ENCODE measurements at places on chromosomes 12 and 14. TPM values are rescaled to one million over a fixed set of nuclear protein-coding genes. Genes with fewer than 3 reads are reported as not detected.

GRCh38 chr14:35333264-35333730, 41.1 kb downstream of the PSMA6 start:
- no peaks in the 10 kb centered on the region for H3K27me3 ChIP-seq
- H3K4me1 ChIP-seq = peaks cover 42% of the 10 kb centered on the region
- peak overlapping the region; percentile 91 for H3K27ac ChIP-seq
- no peaks in the 10 kb centered on the region for H3K36me3 ChIP-seq
- no peak overlapping the region for H3K4me3 ChIP-seq
- DNase-seq = no peak

- H3K27me3 ChIP-seq = peaks cover 43% of the 10 kb centered on the region
- H3K4me1 ChIP-seq = no peaks in the 10 kb centered on the region
- H3K36me3 ChIP-seq = no peaks in the 10 kb centered on the region
- no peak for DNase-seq
- H3K27ac ChIP-seq = no peak overlapping the region
- H3K4me3 ChIP-seq = no peak overlapping the region
Observed at GRCh38 chr12:30839643-30840220, 85.0 kb upstream of the CAPRIN2 start.

DNA sequence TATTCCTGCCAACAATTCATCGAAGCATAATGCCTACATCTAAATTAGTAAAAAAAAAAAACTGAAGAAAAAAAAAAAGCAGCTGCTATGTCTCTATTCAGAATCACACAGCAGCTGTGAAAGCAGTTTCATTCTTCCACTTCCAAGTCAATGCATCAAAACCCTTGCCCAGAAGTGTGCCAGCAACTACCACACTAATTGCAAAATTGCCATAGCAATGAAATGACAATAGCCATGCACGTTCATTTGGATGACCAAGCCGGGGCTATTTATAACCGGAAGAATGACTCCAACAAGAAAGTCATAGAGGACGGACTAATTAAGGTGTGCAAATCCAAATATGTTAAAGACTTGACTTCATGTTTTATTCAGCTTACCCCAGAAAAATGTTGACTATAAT, 42.5 kb downstream of the SLC2A13 start:
- H3K4me1 ChIP-seq = no peaks in the 10 kb centered on the region
- no peak overlapping the region for H3K4me3 ChIP-seq
- peak; percentile 54 for DNase-seq
- peak overlapping the region; percentile 59 for H3K27ac ChIP-seq

SDR9C7 gene
- total RNA-seq = not detected

ANO4 gene
- not detected for total RNA-seq

KNTC1 gene
- 3.2 TPM for total RNA-seq

DNA sequence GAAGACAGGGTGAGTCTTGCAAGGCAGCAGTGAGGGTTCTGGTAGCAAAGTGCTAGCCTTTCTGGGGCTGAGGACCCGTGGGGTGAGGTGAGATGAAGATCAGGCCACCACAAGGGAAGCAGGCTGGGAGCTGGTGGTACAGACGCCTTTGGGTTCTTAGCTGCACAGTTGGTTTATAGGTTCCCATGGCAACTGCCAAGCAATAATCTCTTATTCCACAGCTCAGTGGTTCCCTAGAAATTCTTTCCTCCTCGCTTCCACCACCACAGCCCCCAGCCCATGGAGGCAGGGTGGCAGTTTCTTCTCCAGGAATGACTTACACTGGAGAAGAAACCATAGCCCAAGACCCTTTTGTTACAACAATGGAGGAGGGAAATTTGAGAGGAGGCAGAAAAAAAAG, 82.1 kb downstream of the CMKLR1 start:
- no peak overlapping the region for H3K4me3 ChIP-seq
- H3K4me1 ChIP-seq = no peaks in the 10 kb centered on the region
- no peak overlapping the region for H3K27ac ChIP-seq
- peaks cover 8% of the 10 kb centered on the region for H3K27me3 ChIP-seq
- no peak for DNase-seq

- no peaks in the 10 kb centered on the region for H3K36me3 ChIP-seq
- no peaks in the 10 kb centered on the region for H3K27me3 ChIP-seq
- H3K4me1 ChIP-seq = no peaks in the 10 kb centered on the region
- no peak for DNase-seq
- no peak overlapping the region for H3K27ac ChIP-seq
Observed at GRCh38 chr14:51367600-51367931, 127.5 kb downstream of the TMX1 start.

GRCh38 chr12:106001837-106002218, 136.9 kb downstream of the NUAK1 start:
- H3K4me3 ChIP-seq = no peak overlapping the region
- H3K27ac ChIP-seq = no peak overlapping the region
- DNase-seq = no peak
- no peaks in the 10 kb centered on the region for H3K4me1 ChIP-seq

GRCh38 chr12:21265932-21266331, 68.8 kb downstream of the SLCO1A2 start:
- H3K4me1 ChIP-seq = no peaks in the 10 kb centered on the region
- no peaks in the 10 kb centered on the region for H3K27me3 ChIP-seq
- no peak overlapping the region for H3K4me3 ChIP-seq
- H3K36me3 ChIP-seq = no peaks in the 10 kb centered on the region
- no peak overlapping the region for H3K27ac ChIP-seq

GPR132 gene
- 0.56 TPM for total RNA-seq

STXBP6 gene
- 24.5 TPM for total RNA-seq

DNA sequence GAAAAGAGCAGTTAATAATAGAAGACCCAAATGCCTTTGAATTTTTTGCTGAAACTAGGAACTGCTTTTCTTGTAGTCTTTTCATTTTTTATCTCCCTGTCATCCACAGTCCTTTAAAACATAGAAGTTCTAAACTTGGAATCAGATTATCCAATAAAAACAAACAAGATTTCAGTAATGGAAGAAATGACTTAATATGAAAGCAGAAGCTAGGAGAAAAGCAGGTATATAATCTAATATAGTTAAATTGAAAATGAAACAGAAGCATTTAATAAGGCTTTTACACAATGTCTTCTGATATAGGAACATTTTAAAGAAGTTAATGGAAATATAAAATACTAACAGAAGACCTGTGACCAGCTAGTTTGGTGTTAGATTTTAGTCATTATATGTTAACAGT, 26.5 kb downstream of the PPP1R12A start:
- no peaks in the 10 kb centered on the region for H3K36me3 ChIP-seq
- no peak overlapping the region for H3K4me3 ChIP-seq
- no peak for DNase-seq
- no peak overlapping the region for H3K27ac ChIP-seq

RASAL1 gene
- not detected for total RNA-seq

GRCh38 chr14:96095581-96096476, 56.7 kb downstream of the C14orf132 start:
- H3K27me3 ChIP-seq = peaks cover 4% of the 10 kb centered on the region
- DNase-seq = no peak
- H3K36me3 ChIP-seq = no peaks in the 10 kb centered on the region
- no peak overlapping the region for H3K27ac ChIP-seq
- H3K4me3 ChIP-seq = no peak overlapping the region
- H3K4me1 ChIP-seq = peaks cover 9% of the 10 kb centered on the region

GLIPR1L2 gene
- 1.4 TPM for total RNA-seq

FBLN5 gene
- total RNA-seq = 60.7 TPM

GRCh38 chr12:104213952-104214351, 1.6 kb upstream of the TXNRD1 start:
- no peaks in the 10 kb centered on the region for H3K27me3 ChIP-seq
- DNase-seq = no peak
- no peaks in the 10 kb centered on the region for H3K36me3 ChIP-seq
- no peak overlapping the region for H3K27ac ChIP-seq
- peaks cover 4% of the 10 kb centered on the region for H3K4me1 ChIP-seq

DNA sequence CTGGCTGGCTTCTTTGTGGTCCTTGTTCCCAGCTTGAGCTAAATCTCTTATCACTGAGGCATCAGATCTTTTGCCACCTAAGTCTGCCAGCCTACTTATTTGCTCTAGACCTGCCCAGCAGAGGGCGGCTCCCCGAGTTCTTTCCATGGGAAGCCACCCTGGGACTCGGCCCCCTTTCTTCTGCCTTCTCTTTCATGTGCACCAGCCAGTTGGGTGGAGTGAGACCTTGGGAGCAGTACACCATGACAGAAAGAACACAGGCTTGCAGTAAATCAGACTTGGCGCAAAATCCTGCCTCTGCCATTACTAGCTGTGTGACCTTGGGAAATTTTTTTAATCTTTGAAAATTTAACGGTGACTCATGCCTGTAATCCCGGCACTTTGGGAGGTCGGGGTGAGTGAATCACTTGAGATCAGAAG, 7.4 kb downstream of the SMAGP start:
- no peaks in the 10 kb centered on the region for H3K36me3 ChIP-seq
- no peak overlapping the region for H3K27ac ChIP-seq
- H3K4me3 ChIP-seq = no peak overlapping the region
- DNase-seq = no peak

GRCh38 chr14:63174760-63175191, 29.5 kb upstream of the RHOJ start:
- no peak overlapping the region for H3K4me3 ChIP-seq
- H3K4me1 ChIP-seq = peaks cover 14% of the 10 kb centered on the region
- H3K36me3 ChIP-seq = no peaks in the 10 kb centered on the region
- no peak for DNase-seq
- no peaks in the 10 kb centered on the region for H3K27me3 ChIP-seq

MYO1H gene
- total RNA-seq = 1.0 TPM

GRCh38 chr12:119075222-119075787, 94.0 kb downstream of the SRRM4 start:
- H3K36me3 ChIP-seq = no peaks in the 10 kb centered on the region
- peaks cover 23% of the 10 kb centered on the region for H3K27me3 ChIP-seq
- H3K4me1 ChIP-seq = no peaks in the 10 kb centered on the region
- H3K4me3 ChIP-seq = no peak overlapping the region

PTGER2 gene
- 0.11 TPM for total RNA-seq

NFE2 gene
- total RNA-seq = 1.4 TPM

DNA sequence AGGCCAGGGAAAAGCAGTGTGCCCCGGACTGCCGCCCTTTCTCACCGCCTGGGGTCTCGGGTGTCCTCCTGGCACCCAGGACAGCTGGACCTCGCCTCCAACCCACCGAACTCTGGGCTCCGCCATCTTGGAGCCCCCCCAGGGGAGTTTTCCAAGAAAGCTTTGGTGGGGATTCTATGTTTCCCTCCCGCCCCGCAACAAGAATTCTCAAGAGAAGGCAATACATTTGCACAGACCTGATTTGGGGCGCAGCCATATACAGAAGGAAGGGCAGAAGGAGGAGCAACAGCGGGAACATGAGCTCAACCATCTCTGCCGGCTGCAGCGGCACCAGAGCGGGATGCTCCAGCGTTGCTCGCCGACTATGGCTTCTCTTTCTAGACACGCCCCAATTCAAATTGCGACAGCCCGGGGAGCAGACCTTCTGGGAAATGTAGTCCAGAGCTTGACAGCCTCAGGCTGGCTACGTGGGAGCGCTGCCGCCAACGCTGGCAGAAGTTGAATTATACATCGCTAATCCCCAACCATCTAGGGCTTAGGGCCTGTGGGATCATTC, at the start of gene RDH11:
Gene RDH11, minus strand, starts transcription at position 371 of the 556 bp plus-strand sequence. Its CDS starts 61 bp downstream, at position 310.
- peak; percentile 73 for DNase-seq
- H3K4me3 ChIP-seq = peak within 1 kb of the TSS; percentile 89
- peaks cover 20% of the 10 kb centered on the region for H3K36me3 ChIP-seq
- H3K27ac ChIP-seq = peak within 1 kb of the TSS; percentile 77
- no peaks in the 10 kb centered on the region for H3K4me1 ChIP-seq
- no peaks in the 10 kb centered on the region for H3K27me3 ChIP-seq

- H3K4me3 ChIP-seq = no peak overlapping the region
- peak overlapping the region; percentile 8 for H3K27ac ChIP-seq
- H3K36me3 ChIP-seq = no peaks in the 10 kb centered on the region
- peaks cover 16% of the 10 kb centered on the region for H3K27me3 ChIP-seq
- H3K4me1 ChIP-seq = peaks cover 15% of the 10 kb centered on the region
Observed at GRCh38 chr12:6158255-6158654, 33.8 kb upstream of the VWF start.
